NCI-H774 (cell line): ENCODE measurements at places on chromosomes 7 and 10.

GRCh38 chr10:116763440-116763839 lies 21.1 kb upstream of the HSPA12A start:
- DNase-seq: no peak

GRCh38 chr10:6221192-6221940 lies 18.6 kb downstream of the PFKFB3 start:
- no peak for DNase-seq

- no peak for DNase-seq
These were observed 125.3 kb downstream of the GPR158 start for GRCh38 chr10:25300073-25300472.

DNA sequence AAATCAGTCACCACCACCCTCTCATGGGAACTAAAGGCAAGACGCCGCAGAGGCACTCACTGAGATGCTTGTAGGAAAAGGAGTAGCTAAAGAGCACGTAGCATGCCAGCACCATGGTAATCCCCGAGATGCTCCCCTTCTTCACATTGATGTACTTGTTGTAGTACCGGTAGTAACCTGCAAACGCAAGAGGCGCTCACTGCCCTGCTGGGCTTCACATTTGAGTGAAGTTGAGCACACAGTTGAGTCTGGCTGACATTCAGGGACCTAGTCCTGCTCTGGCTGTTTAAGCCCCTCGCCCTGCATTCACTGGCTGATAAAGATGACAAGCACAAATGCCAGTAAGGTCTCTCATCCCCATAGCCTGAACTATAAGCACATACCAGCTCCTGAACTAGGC lies 6.9 kb downstream of the ATP5MF start:
- DNase-seq: no peak

- DNase-seq: no peak
These were observed at the start of gene ACSL5 for GRCh38 chr10:112373912-112374338. ACSL5 (plus strand) TSS chr10:112374116; CDS start chr10:112394947, 20,831 bp downstream.

DNA sequence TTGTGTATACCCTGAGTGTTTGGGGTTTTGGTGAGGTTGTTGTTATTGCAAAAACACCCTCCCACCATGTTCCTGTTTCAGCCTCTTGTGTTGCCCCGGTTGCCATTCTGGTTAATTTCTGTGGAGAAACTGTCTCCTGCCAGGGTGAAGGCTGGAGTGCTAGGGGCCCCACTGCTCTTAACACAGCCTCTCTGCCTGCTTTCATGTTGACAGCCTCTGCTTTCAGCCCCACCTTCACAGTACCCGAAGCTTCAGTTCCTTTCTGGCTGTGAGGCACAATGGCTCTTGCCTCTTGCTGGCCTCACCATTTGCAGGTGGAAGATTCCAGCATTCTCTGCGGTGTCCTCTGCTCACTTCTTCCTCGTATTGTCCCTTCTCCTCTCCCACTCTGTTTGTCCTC lies 19.2 kb downstream of the SLC18A2 start:
- DNase-seq: no peak

GRCh38 chr7:22049766-22050500 lies 104.2 kb upstream of the CDCA7L start:
- no peak for DNase-seq

DNA sequence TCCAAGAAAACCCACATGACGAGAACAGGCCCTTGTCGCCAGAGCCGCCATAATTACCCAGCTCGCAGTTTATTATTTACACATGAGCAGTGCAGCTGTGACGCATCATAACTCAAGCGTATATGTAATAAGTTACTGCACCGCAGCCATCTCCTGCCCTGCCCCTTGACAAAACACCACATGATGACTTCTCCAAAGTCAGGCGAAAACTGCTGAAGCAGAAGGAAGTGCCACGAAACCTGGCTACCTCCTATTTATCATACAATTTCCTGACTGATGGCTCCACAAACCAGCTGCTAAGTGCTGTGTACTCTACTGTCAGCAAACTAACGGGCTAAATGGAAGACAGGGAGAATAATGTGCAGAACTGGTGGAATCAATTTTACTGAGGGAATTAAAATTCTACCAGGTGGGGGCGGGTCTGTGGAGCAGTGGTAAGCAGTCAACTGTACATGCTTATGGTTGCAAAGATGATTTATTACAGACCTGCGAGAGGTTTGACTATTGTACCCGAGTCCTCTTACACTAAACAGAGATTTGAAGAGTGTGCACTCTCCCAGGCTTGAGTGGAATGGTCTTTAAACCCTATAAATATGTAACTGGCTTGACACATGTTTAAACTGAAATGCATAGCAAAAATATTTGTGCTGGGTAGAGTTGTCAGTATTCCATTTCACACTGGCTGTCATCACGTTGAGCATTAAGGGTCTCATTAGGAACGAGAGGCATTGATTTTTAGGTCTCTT lies 156.0 kb downstream of the GLI3 start:
- DNase-seq: no peak

DNA sequence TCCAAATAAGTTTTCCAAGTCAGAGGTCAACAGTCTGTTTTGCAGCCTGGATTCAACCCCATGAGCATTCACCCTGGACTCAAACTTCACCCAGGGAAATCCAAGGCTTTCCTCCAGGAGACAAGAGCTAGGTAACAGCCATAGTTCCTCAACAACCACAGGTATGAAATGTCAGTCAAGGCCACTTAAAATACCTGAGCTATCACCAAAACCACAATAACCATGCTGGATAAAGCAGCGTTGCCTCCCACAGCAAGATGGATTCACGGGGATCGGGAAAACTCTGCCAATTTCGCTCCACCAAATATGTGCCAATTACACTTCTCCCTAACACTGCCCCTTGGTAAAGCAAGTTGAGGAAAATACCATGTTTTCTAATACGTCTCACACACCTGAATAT lies 444.1 kb upstream of the KLF6 start:
- no peak for DNase-seq

- no peak for DNase-seq
These were observed 191.7 kb upstream of the C7orf33 start for GRCh38 chr7:148398844-148399365.

- DNase-seq: no peak
These were observed 916 bp downstream of the LAMB1 start for GRCh38 chr7:108001764-108002725.

- peak; percentile 39 for DNase-seq
These were observed 75.3 kb downstream of the SVOPL start for GRCh38 chr7:138625849-138626230.

- DNase-seq: no peak
These were observed 164.2 kb upstream of the ITGB1 start for GRCh38 chr10:33122014-33122809.

DNA sequence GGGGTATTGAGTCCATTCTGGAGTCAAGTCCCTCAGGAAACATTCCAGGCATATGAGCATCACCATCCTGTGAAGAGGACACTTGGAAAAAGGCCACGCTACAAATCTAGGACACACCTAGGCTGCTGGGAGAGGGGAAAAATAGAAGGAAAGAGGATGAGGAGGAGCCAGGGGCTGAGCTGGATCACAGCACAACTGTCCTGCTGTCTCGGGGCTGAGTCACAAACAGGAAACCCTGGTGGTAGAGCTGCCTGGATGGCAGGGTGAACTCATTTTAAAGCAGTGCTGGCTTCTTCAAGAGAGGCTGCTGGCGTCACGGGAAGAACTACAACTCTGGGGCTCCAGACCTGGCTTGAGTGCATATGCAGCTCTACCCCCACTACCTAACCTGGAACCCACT lies 151.5 kb downstream of the RNF216 start:
- no peak for DNase-seq

DNA sequence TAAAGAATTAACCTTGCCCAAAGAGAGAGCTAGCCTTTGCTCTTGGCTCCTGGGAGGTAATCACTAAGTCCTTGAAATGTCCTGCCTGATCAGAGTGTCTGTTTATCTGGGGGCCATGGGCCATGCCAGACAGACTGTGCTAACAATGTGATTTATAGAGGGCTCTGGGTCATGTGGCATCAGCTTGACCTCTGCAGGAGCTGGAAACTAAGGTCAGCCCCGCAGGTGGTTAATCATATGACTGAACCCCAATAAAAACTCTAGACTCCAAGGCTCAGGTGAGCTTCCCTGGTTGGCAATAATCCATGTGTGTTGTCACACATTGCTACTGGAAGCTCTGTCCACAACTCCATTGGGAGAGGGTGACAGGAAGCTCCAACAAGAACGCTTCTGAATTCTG lies 47.5 kb downstream of the NDUFB2 start:
- DNase-seq: no peak

DNA sequence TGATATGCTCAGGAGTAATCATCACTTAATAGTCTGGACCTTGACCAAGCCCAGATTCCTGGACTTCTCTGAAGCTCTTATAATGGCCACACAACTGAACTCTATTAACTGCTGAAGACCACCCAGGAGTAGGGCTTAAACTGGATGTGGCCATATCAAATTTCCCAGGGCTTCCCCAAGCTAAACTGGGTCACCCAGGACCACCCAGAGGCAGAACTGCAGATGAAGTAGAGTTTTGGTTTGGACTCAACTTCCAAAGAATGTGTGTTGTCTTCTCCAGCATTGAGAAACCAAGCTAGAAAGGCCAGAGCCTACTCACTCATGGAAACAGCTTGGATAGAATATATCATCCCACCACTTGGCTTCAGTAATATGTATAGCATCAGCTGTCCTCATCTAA lies 358.2 kb upstream of the MEOX2 start:
- DNase-seq: no peak

DNA sequence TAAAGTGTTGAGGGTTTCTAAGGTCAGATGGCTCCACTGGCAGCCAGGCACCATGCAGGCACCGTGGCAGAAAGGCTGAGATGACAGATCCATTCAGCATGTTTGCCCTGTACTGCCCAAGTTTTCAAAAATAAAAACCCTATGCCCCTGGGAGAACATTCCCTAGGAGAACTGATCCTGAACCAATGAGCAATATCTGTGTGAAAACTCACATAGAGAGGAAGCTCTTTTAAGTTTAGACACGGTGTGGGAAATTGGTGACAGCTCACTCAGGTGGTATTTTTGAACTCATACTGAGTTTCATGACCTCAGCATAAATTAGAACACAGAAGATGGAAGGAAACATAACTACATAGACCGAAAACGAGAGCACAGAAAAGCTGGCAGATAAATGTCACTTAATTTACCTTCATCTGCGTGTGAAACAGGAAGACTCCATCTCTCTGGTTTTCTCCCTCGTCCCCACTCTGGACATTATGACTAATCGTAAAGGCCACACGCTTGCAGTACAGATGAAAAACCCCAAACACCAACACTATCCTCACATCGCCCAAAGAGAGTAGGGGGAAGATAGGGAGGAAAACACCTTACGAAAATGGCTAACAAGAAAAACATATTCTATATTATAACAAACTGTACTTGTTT lies 127.8 kb downstream of the ICA1 start:
- no peak for DNase-seq

GRCh38 chr10:61730671-61731070 lies 67.9 kb downstream of the CABCOCO1 start:
- no peak for DNase-seq

GRCh38 chr7:54985426-54986330 lies 33.1 kb upstream of the EGFR start:
- DNase-seq: no peak

GRCh38 chr7:129670656-129671055 lies 59.1 kb downstream of the NRF1 start:
- DNase-seq: no peak

GRCh38 chr7:94612661-94613060 lies 43.3 kb downstream of the SGCE start:
- no peak for DNase-seq

DNA sequence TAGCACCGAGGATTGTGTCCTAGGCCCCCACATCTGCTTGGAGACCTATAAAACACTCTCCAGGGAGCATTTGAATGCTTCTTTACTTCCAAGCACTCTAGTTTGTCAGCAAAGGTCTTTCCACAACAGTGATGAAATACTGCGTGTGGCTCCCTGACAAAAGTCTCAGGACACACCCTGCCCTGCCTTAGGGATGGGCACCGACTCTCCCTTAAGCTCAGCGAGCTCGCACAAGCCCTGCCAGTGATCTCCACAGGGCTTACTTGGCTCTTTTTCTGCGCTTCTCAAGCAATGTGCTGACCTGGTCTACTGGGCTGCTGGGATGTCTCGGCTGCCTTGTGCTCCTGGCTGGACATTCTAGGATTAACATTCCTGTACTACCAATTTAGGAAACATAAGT lies 84.3 kb upstream of the MPP7 start:
- no peak for DNase-seq

- no peak for DNase-seq
These were observed 225.2 kb upstream of the TAC1 start for GRCh38 chr7:97506728-97507127.

DNA sequence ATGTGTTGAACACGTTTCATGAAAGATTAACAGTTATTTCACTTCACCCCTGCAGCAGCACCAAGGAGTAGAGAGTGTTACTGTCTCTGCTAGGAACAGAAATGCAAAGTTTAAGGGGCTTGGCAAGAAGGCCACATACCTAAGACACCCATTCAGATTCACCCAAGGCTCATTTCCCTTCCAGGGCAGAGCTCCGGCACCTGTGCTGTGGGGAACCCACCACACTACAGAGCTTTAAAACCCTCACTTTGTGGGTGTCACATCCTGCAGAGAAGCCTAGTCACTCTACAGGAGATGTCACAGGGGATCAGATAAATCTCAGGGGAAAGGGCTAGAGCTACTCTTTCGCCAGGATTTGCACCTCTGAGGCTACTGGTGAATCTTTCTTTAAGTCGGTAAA lies 176.1 kb upstream of the KLF6 start:
- DNase-seq: no peak

- DNase-seq: no peak
These were observed 96.9 kb upstream of the ZNF438 start for GRCh38 chr10:31128536-31128935.

GRCh38 chr10:66521506-66521905 lies 404.3 kb upstream of the LRRTM3 start:
- no peak for DNase-seq

GRCh38 chr10:61628151-61628874 lies 34.4 kb upstream of the CABCOCO1 start:
- no peak for DNase-seq

DNA sequence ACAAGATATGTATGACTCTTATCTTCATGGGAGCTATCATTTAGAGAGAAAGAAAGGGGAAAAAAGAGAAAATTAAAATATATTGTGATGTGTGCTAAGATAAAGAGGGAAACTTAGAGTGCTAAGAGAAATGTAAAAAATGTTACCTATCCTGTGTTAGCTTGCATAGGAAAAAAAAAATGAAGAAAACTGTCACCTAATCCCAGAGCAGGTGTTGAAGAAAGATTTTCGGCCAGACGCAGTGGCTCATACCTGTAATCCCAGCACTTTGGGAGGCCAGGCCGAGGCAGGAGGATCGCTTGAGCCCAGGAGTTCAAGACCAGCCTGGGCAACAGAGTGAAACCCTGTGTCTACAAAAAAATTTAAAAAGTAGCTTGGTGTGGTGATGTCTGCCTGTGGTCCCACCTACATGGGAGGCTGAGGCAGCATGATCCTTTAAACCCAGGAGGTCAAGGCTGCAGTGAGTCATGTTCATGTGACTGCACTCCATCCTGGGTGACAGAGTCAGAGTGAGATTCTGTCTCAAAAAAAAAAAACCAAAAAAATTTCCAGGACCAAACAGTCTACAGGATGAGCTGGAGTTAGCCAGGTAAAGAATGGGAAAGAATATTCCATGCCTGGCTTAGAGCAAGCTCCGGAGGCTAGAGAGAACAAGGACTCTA lies 2.4 kb upstream of the MKLN1 start:
- no peak for DNase-seq

- no peak for DNase-seq
These were observed 52.0 kb downstream of the JCAD start for GRCh38 chr10:30007406-30007805.
